ENCODE measurements at places on chromosomes 4 and X.

DNA sequence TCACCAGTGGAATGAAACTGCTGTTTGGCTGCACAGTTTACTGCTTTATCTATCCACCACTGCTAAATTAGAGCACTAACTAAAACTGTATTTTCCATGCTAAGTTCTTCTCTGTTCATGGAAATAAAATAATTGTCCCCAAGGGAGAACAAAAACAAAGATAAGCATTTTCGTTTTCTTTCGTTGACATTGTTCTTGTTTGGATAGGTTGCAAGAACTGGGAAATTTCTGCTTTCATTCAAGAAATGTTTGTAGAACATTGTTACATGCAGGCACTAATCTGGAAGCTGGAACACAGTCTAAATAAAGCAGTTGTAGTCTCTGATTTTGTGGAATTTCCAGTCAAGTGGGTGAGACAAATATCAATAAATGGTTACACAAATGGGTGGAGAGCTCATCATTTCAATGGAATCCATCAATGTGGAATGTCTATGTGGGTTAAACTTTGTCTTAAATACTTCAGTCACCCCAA, 5.8 kb upstream of the CXCL8 start:
- DNase-seq: peak; percentile 58

- no peak for DNase-seq
Measured at GRCh38 chr4:56783986-56784385, 37.5 kb downstream of the SPINK2 start.

GRCh38 chr4:24228692-24229091, 338.8 kb upstream of the PPARGC1A start:
- DNase-seq: no peak

- DNase-seq: no peak
Measured at GRCh38 chrX:96838537-96838936, 45.2 kb upstream of the RPA4 start.

GRCh38 chr4:127155116-127155515, 477.6 kb upstream of the INTU start:
- DNase-seq: no peak

GRCh38 chr4:124414276-124415040, 298.1 kb downstream of the ANKRD50 start:
- DNase-seq: no peak

- DNase-seq: no peak
Measured at GRCh38 chrX:13266641-13267345, 53.1 kb downstream of the ATXN3L start.

GRCh38 chr4:120731561-120731960, 191.0 kb downstream of the PRDM5 start:
- DNase-seq: no peak
